Neural progenitor cell (in vitro differentiated cells): ENCODE measurements at places on chromosomes 5 and 9.

- no peaks in the 10 kb centered on the region for H3K4me1 ChIP-seq
- no peak overlapping the region for H3K27ac ChIP-seq
- H3K27me3 ChIP-seq: no peaks in the 10 kb centered on the region
- no peaks in the 10 kb centered on the region for H3K36me3 ChIP-seq
- DNase-seq: no peak
These were observed 32.3 kb downstream of the MARCHF11 start for GRCh38 chr5:16147179-16147900.

- H3K27ac ChIP-seq: no peak within 1 kb of the TSS
- no peaks in the 10 kb centered on the region for H3K36me3 ChIP-seq
- peak; percentile 76 for DNase-seq
- H3K27me3 ChIP-seq: peaks cover 86% of the 10 kb centered on the region
- H3K4me3 ChIP-seq: peak within 1 kb of the TSS; percentile 66
- H3K4me1 ChIP-seq: no peaks in the 10 kb centered on the region
These were observed at the start of gene SHROOM1 for GRCh38 chr5:132830436-132831094. Gene SHROOM1 (minus strand): TSS chr5:132830647. CDS start chr5:132826140, 4,507 bp downstream.

DNA sequence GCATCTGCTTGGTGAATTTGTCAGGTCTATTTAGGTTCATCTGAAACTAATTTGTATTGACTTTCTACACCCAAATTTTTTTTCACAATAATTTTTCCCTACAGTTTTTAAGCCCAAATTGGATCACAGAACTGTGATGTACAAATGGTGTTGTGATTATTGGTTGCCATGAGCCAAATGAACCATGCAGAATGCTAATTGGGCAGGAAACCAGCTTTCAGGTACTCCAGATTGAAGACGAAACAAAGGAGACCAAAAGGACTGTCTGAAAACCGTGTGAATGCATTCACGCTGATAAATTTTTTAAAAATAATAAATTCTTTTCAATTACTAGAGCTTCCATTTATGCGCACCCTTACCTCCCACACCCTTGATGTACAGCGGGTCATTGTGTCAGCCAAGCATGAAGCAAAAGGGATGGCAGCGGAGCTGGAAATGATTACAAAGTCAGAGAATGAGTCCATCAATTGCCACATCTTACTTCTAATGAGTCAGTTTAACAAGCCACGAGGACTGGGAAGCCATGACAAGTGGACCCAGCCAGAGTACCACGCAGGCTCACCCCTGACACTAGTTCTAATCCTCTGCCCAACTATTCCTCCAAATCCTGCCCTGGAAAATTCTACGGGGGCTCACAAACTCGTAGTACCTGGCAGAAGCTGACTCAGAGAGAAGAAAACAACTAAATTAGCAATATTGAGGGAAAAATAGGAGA is 66.5 kb downstream of the SEMA6A start:
- no peaks in the 10 kb centered on the region for H3K36me3 ChIP-seq
- no peak for DNase-seq
- H3K4me3 ChIP-seq: no peak overlapping the region
- no peaks in the 10 kb centered on the region for H3K27me3 ChIP-seq

- no peak overlapping the region for H3K4me3 ChIP-seq
- no peaks in the 10 kb centered on the region for H3K4me1 ChIP-seq
- no peaks in the 10 kb centered on the region for H3K27me3 ChIP-seq
- no peaks in the 10 kb centered on the region for H3K36me3 ChIP-seq
- no peak overlapping the region for H3K27ac ChIP-seq
These were observed 577.5 kb upstream of the CLINT1 start for GRCh38 chr5:158436271-158437065.

GRCh38 chr5:111999286-111999685 is 242.3 kb upstream of the NREP start:
- no peaks in the 10 kb centered on the region for H3K36me3 ChIP-seq
- no peak overlapping the region for H3K27ac ChIP-seq

- DNase-seq: no peak
- H3K27ac ChIP-seq: no peak overlapping the region
- H3K4me3 ChIP-seq: no peak overlapping the region
- peaks cover 6% of the 10 kb centered on the region for H3K4me1 ChIP-seq
These were observed 45.9 kb upstream of the PJA2 start for GRCh38 chr5:109455598-109456096.

GRCh38 chr5:15506897-15507296 is 6.9 kb downstream of the FBXL7 start:
- no peak overlapping the region for H3K27ac ChIP-seq
- H3K27me3 ChIP-seq: no peaks in the 10 kb centered on the region
- no peaks in the 10 kb centered on the region for H3K36me3 ChIP-seq
- peaks cover 12% of the 10 kb centered on the region for H3K4me1 ChIP-seq

GRCh38 chr5:139272471-139273321 is 20.8 kb upstream of the MATR3 start:
- H3K4me3 ChIP-seq: peak overlapping the region; percentile 55
- no peaks in the 10 kb centered on the region for H3K27me3 ChIP-seq
- DNase-seq: no peak
- no peaks in the 10 kb centered on the region for H3K36me3 ChIP-seq
- no peak overlapping the region for H3K27ac ChIP-seq

DNA sequence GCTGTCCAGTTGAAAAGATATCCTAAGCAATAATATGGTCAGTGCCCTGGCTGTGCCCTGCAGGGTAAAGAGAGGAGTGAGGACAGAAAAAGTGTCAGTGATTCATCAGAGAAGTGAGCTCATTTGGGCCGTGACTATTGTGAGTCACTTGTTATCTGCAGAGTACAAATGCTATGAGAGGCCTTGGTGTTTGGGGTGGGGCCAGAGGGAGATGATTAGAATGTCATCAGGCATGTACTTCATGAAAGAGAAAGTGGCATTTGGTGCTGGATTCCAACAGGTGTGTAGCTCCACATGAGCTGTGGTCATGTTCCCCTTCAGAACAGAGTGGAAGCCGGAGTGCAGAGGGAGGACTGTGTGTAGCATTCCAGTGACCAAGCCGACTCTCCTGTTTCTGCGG is 174.1 kb downstream of the KDM4C start:
- no peaks in the 10 kb centered on the region for H3K27me3 ChIP-seq
- no peak overlapping the region for H3K27ac ChIP-seq
- no peaks in the 10 kb centered on the region for H3K36me3 ChIP-seq
- no peak overlapping the region for H3K4me3 ChIP-seq
- no peak for DNase-seq

DNA sequence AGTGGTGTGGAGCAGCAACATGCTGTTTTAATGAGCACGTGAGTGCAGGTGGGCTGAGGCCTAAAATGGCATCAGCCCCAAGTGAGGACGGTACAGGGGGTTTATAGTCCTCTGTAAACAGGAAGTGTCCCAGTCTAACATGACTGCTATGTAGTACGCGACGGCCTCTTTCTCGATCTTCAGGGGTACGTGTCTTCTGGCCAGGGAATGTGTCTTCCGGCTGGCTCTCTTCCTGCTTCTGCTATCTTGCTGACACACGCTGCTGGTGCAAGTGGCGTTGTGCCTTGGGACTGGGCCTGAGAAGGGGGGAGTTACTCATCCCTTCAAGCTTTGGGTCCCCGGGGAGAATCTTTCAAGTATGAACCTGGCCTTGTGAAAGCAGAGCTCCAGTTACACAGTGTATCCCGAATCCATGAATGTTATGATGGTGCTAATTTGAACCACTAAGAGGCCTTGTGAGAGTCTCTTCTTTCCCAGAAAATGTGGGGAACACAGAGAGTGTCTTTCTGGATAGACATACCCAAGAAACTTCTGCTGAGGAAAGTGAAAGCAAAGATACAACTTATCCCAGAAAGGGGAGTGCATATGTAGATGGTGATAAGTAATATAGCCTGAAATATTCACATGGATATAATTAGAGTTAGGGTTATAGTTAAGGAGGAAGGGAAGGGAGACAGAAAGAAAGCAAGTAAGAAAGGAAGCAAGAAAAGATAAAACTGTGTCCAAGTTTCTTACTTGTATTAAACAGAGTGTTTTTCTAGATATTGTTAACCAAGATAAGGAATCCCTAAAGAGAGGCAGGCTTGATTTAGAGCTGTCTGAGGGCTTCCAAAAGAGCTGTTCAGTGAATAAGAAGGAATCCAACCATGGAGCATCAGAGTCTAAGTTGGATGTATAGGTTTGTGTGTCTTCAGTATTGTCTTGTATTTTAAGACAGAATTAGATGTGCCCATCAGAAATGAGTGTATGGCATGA is 35.5 kb upstream of the ANXA2R start:
- no peaks in the 10 kb centered on the region for H3K27me3 ChIP-seq
- no peak for DNase-seq
- no peaks in the 10 kb centered on the region for H3K4me1 ChIP-seq
- no peaks in the 10 kb centered on the region for H3K36me3 ChIP-seq

GRCh38 chr5:162272417-162272816 is 204.8 kb downstream of the GABRG2 start:
- no peak overlapping the region for H3K4me3 ChIP-seq
- no peak overlapping the region for H3K27ac ChIP-seq
- no peak for DNase-seq
- no peaks in the 10 kb centered on the region for H3K36me3 ChIP-seq

DNA sequence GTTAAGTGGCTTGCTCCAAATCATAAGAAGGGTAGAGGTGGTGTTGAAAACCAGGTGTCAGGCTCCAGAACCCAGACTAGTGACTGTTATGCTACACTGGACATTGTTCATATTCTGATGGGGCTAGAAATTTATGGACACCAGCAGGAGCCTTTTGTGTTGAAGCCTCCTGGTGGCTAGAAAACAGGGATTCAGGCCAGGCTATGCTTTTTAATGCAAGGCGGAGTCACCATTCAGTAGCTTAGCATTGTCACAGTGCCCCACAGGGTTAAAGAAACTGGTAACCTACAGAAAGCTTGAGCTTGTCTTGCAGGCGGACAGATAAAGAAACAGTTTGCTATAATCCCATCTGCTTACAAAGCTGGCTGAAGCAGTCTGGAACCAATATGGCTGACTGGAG is 23.0 kb upstream of the GOLM1 start:
- H3K4me3 ChIP-seq: no peak overlapping the region
- DNase-seq: peak; percentile 70
- peaks cover 23% of the 10 kb centered on the region for H3K4me1 ChIP-seq
- H3K27ac ChIP-seq: no peak overlapping the region

- H3K36me3 ChIP-seq: no peaks in the 10 kb centered on the region
- peak overlapping the region; percentile 7 for H3K4me3 ChIP-seq
- no peaks in the 10 kb centered on the region for H3K27me3 ChIP-seq
- H3K27ac ChIP-seq: peak overlapping the region; percentile 53
- peak; percentile 51 for DNase-seq
- H3K4me1 ChIP-seq: peaks cover 19% of the 10 kb centered on the region
These were observed 37.6 kb downstream of the ACER2 start for GRCh38 chr9:19446361-19446861.

GRCh38 chr9:107112707-107113243 is 170.3 kb upstream of the RAD23B start:
- DNase-seq: no peak
- no peak overlapping the region for H3K4me3 ChIP-seq
- H3K27ac ChIP-seq: no peak overlapping the region
- H3K36me3 ChIP-seq: no peaks in the 10 kb centered on the region
- H3K4me1 ChIP-seq: no peaks in the 10 kb centered on the region

DNA sequence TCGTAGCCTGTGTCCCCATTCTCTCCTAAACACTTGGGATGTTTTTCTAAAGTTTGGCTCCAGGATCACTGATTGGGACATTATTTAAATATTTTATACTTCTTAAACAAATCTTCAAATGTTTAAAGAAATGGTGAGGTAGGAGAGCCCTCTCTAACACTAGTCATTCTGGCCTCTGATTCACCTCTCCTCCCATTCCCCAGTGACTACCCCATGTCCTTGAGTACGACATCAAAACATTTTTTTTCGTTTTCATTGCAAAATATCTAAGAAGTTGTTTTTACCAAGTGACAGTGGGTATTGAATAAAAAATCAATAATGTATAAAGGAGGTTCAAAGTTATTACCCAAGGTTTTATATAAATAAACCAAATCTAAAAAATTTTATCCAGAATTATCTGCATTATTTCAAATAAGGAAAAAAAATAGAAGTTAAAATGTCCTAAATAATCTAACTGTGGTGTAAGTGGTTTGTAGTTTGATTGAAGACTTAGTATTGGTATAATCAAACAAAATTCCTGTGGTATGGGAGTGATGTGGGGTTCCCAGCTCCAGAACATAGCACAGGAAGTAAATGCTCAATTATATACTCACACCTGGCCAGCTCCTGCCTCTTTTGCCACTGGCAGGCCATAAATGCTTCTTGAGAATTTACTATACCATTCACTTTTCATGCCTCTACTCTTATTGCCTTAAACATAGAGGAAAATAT is 51.1 kb downstream of the MAST4 start:
- no peak overlapping the region for H3K27ac ChIP-seq
- DNase-seq: no peak
- H3K4me1 ChIP-seq: no peaks in the 10 kb centered on the region
- H3K4me3 ChIP-seq: no peak overlapping the region

DNA sequence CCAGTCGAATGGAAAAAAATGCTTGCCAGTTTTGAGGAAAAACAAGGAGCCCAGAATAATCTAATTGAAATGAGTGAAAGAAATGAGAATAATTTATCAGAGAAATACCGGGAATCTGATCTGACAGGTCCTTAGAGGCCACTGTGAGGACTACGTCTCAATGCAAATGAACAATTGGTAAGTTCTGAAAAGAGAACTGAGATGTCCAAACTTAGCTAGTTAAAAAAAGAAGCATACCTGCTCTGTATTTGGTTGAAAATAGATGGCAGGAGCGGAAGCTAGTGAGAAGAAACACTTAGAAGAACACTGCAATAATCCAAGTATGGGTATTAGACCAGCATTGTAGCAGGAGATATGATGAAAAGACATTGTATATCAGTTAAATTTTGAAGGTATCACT is 161.2 kb downstream of the CDH9 start:
- no peak for DNase-seq
- H3K4me1 ChIP-seq: no peaks in the 10 kb centered on the region

GRCh38 chr5:90071066-90071465 is 338.5 kb downstream of the CETN3 start:
- no peak overlapping the region for H3K27ac ChIP-seq
- DNase-seq: no peak
- no peaks in the 10 kb centered on the region for H3K4me1 ChIP-seq

DNA sequence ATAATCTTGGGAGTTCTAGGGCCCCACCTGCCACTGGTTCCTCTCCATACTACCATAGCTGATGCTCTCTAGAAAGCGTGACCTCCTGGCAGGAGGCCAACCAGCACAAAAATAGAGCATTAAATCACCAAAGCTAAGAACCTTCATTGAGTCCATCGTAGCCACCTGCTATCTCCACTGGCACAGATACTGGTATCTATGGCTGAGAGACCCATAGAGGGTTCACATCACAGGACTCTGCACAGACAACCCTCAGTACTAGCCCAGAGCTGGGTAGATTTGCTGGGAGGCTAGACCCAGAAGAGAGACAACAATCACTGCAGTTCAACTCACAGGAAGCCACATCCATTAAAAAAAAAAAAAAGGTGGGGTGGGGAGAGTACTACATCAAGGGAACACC is 509.1 kb downstream of the DTWD2 start:
- no peak overlapping the region for H3K4me3 ChIP-seq
- H3K4me1 ChIP-seq: no peaks in the 10 kb centered on the region
- H3K27me3 ChIP-seq: no peaks in the 10 kb centered on the region
- no peaks in the 10 kb centered on the region for H3K36me3 ChIP-seq
- no peak for DNase-seq
